ENCODE measurements at places on chromosomes 12 and 14.

DNA sequence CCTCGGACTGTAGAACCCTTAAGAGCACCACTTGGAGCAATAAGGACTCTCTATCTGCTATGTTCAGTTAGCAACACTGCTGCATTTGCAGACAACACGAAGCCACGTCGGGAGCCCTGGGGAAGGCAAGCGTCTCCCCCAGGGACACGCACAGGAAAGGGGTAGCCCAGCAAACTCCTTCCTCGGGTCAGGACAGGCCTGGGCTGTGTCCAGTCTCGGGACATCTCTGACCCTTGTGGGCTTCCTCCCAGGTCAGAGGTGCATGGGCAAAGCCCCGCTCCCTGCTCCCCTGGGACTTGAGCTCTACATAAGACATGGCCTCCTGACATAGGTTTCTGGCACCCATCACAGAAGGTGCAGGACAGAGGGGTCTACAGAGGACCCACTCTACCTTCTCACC, 119.5 kb downstream of the PIWIL1 start:
- no peak for DNase-seq

DNA sequence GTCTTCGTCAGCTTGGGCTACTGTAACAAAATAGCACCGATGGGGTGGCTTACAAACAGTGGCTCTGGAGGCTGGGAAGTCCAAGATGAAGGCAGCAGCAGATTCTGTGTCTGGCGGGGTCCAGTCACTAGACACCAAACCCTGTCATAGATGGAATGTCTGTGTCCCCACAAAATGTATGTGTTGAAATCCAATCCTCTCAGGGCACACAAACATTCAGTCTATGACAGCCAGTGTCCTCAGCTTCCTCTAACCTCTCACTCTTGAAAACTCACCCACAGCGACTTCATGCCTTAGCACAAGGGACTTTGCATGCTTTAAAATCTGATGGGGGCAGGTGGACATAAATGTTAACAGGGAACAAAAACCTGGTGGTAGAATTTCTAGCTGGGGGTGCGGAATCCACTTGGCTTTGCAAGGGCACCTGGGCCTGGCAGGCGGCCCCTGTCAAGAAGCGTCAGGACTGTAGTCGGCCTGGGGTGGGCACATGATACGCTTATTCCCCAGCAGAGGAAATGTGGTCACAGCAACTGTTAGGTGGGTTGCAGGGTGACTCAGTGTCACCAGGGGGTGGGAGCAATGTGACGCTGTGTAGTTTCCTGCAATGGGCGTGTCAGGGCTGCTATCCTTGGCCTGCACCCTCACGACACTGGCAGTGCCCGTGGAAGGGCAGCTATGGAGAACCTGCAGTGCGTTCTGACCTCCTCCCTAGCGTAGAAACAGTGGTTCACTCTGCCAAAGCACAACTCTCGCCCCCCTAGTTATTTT, 17.7 kb downstream of the RIN3 start:
- DNase-seq, result peak; percentile 85

DNA sequence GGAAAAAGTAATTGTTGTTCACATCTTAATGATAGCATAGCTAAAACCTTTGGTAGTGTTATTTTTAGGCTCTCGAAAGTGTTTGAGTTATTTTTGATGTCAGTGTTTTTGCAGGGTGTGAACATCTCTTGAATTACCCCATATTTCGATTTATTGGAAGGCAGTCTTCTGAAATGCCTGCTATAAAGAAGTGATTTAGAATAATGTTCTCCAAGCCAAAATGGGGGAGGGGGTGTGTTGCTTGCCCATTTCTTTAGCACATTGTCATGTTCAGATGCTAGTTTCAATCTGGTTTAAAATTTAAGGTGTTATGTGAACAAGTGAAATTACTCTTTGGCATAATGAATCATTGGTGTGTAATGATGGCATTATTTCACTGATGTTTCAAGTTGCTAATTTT, 110.6 kb downstream of the SYNE2 start:
- no peak for DNase-seq

GRCh38 chr14:39398382-39398781, 33.9 kb downstream of the FBXO33 start:
- DNase-seq, result no peak

GRCh38 chr14:35366521-35366976, 38.0 kb downstream of the NFKBIA start:
- DNase-seq, result no peak

DNA sequence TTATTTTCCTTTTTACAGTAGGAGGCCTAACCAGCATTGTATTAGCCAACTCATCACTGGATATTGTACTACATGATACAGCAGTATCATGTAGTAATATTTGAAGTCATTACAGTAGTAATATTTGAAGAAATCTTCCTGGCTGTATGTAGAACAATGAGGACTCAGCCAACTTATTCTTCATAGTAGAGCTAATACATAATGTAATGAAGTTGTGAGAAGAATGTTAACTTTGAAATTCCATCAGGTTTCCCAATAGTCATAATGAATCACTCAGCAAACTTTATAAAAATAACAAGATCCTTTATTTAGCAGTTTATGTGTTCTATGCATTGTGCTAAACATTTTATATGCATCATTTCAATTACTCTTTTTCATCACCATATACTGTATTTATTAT, 61.8 kb downstream of the LRRK2 start:
- DNase-seq, result no peak

DNA sequence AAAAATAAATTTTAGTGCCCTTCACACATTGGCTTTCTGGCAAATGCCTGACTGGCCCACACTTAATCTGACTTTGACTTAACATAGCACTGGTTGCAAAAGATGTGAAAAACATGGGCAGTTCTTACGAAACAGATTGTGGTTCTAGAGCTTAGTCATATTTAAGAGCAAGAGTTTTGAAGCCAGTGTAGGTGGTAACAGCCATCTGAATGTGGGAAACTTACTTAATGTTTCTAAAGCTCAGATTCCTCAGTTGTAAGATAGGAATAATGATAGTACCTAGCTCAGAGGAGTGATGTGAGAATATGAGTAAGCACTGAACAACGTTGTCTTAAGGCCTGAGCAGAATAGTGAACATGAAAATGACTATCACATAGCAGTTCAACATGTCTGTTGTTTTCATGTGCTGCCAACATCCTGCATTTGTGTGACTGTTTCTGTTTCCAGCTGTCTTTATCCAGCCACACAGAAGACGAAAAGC, 262.7 kb downstream of the SYT1 start:
- no peak for DNase-seq

- DNase-seq, result peak; percentile 40
These were observed 84.6 kb upstream of the DYNC1H1 start for GRCh38 chr14:101879529-101880336.

GRCh38 chr14:34965912-34966311, 16.9 kb upstream of the SRP54 start:
- DNase-seq, result no peak

DNA sequence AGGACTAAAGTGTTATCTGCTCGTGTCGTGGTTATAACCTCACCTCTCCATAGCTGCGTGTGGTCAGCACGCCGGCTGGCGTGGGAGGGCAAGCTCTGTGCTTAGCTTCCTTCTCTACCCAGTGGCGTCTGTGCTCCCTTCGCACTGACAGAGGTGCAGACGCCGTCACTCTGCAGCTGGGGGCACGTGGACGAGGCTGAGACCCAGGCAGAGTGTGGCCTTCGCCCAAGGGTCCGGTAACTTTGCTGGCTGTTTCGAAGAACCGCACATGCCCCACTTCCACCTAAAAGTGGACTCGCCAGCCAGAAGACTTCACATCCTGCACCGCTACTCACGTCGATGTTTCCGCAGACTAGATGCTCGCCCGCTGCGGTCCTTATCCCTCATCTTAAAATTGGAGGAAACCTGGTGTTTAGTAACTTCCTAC, 35.9 kb upstream of the DYNC1H1 start:
- DNase-seq, result no peak

DNA sequence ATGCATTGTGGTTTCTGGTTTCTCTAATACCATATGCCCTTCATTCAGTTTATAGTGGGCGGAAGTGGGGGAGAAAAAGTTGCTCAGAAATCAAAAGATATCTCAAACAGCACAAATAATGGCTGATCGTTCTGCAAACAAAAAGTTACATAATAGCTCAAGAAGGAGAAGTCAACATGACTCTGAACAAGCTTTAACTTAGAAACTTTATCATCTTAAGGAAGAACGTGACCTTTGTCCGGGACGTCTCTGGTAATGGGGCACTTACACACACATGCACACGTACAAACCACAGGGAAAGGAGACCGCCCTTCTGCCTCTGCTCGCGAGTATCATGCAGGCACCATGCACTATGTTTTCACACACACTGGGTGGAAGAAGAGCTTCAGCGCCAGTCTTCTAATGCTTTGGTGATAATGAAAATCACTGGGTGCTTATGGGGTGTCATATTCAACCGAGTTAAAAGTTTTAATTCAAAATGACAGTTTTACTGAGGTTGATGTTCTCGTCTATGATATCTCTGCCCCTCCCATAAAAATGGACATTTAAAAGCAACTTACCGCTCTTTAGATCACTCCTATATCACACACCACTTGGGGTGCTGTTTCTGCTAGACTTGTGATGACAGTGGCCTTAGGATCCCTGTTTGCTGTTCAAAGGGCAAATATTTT, 4.7 kb downstream of the FOS start:
- no peak for DNase-seq

- no peak for DNase-seq
These were observed 21.2 kb upstream of the HSPB8 start for GRCh38 chr12:119157528-119157927.

DNA sequence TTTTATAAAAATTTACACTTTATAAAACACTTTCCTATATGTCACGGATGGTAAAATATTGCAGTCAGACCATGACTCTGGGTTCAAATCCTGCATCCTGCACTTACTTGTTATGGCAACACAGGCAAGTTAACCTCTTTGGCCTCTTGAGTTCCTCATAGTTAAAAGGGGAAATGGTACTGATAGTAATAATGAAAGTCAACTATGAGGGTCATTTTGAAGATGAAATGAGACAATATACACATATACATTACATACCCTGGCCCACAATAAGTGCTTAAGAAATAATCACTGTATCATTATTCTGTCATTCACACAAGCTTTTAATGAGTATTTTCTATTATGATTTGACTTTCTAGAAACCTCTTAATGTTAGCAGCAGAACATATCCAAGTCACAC, 64.4 kb downstream of the C12orf42 start:
- DNase-seq, result no peak

DNA sequence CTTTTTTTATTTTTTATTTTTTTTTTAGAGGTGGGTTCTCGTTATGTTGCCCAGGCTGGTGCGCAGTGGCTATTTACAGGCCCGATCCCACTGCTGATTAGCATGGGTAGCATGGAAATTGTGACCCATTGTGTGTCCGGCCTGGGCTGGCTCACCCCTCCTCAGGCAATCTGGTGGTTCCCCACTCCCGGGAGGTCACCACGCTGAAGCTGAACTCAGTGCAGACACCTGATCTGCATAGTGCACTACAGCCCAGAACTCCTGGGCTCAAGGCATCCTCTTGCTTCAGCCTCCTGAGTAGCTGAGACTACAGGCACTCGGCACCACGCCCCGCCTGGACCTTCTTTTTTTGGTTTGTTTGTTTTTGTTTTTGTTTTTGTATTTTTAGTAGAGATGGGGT, 5.5 kb upstream of the CD4 start:
- DNase-seq, result no peak

GRCh38 chr14:103541709-103542604, 13.0 kb downstream of the TRMT61A start:
- no peak for DNase-seq

DNA sequence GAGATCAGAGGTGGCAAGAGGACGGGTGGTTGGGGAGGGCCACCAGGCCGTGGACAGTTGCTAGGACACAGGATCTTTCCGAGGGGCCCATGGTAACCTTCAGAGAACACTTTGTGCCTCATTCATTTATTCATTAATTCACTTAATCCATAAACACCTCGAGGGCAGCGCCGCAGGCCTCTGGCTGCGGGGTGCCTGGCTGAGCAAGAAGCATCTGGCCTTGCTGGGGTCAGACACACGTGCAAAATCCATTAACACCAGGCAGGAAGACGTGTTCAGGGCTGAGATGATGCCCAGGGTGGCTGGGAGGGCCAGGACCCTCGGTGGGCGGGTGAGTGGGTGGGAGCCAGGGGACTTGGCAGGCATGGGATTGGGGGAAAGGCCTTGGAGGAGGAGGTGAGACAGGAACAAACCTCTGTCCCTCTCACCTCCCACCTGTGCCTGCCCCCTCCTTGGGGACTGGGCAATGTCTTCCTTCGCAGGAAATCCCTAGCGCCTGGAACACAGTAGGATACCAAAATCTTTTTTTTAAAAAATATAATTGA, 6.6 kb upstream of the DLK1 start:
- DNase-seq, result no peak

DNA sequence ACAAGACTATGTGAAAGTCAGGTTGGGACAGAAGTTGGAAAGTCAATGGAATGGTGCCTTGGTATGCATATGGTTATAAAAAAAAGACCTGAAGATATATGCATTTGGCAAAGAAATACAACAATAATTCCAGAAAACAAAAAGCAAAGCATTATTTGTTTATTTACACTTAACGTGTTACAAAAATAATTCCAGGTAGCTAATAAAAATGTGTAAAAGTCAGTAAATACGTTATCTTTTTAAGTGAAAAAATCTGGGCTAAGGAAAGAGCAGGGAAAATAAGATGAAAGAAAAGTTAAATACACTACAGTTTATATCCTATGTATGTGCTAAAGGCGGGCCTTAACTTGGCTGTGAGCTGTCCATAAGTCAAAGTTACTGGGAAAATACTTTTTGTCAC, 266.3 kb downstream of the MED13L start:
- no peak for DNase-seq

GRCh38 chr12:7709969-7710675, 1.1 kb upstream of the DPPA3 start:
- DNase-seq, result no peak

- no peak for DNase-seq
These were observed 73.6 kb upstream of the CCDC198 start for GRCh38 chr14:57567220-57567619.

DNA sequence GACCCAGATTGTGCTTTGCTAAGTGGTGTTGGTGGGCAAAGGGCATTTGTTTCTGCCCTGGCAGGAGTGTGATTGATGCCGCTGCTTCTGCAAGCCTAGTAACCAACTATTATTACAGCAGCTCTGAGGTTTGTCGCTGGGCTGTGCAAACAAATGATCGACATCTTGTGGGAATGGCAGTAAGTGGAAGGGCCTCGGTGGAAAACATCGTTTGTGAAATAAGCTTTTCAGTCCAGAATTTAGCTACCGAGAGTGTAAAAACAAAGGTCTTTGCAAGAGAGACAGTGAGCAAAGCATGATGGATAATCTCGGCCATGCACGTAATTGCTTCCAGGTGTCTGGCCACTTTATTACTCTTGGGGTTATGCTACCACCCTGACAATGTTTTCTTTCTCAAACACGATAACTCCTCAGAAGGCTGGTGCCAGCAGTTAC, 397.7 kb upstream of the PRICKLE1 start:
- no peak for DNase-seq

- DNase-seq, result no peak
These were observed 1046.5 kb downstream of the GALC start for GRCh38 chr14:86946446-86946845.

Data from stimulated activated CD8-positive, alpha-beta memory T cell treated with anti-CD3 and anti-CD28 coated beads, Interleukin-4, amount 100 ng/mL, for 48 hours (primary cell).